ENCODE measurements at places on chromosomes 3 and 15. TPM values are rescaled to one million over a fixed set of nuclear protein-coding genes. Genes with fewer than 3 reads are reported as not detected.
A peak's percentile ranks its signal among the peaks of the same experiment; 100 is the strongest.

DNA sequence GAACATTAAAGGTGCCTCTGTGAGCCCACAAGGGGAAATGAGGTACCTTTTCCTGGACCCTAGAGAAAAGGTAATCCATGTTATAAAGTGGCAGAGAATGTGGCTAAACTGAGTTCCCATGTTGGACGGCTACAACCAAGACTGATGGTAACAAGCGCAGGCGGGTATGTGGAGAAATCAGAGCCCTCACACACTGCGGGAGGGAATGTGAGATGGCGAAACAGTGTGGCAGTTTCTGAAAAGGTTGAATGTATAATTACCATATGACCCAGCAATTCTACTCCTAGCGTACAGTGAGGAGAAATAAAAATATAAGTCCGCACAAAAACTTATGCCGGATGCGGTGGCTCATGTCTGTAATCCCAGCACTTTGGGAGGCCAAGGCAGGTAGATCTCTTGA, 24.1 kb upstream of the SHISA5 start:
- DNase-seq = no peak

GRCh38 chr3:56725175-56725574, 42.1 kb upstream of the TASOR start:
- DNase-seq = no peak

DNA sequence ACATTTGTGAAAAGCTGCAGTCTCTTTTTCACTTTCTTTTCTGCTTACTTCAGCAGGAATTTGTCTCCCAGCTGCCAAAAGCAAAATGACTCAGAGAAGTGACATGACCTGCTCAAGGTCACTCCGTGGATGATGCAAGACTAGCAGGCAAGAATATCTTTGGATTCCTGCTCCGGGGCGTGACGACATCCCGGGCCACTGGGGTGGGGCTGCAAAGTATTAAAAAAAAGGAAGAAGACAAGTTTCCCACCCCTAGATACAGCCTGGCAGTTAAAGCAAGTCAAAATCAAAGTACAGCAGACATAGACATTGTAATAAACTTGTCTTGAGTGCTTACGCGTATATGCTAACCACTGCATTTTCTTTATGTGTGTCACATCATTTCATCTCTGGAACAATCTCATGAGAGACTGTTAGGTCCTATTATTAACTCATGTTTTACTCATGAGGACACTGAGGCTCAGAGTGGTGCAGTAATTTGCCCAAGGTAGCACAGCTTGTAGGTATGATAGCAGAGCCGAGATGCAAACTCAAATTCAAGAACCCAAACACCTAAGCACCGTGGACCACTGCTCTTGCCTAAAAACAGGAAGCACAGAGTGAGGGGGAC, 485.2 kb upstream of the PROK2 start:
- no peak for DNase-seq

DNA sequence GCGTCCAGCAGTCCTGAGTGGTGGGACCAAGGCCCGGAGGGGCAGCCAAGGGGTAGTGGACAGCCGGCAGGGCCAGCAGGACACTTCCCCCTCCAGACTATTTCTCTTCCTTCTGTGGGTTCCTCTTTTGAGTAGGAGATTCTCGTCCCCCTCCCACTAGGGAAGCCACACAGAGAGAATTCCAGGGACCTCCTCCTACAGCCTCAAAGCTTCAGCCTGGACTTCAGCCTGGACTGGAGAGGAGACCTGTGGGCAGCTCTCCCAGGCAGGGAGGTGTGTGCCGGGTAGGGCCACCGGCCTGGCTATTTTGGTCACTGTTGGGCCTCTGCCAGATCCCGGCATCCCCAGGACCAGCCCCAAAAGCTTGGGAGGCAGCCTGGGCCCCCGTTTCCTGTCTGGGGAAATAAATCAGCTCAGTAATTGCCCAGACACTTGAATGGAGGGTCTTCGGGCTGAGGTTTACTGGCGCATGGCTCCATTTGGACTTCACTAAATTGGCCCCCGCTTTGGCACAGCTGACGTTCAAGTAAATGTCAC, 1.3 kb downstream of the SLC6A6 start:
- peak; percentile 40 for DNase-seq

DNA sequence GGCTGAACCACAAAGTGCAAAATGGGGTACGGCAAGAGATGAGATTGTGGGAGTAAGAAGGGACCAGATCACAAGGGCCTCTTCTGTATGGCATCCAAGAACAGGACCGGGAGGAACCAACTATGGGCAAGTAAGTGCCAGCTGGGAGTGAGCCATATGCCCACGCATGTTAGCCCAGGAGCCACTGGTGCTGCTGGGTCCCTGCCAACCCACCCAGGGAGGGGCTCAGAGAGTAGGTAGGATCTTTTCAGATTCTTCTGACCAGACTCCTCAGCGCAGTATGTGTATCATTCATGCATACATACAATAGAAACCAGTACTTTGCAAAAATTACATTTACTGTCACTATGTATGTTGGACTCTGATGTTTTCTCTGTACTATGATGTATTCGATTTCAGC, 54.0 kb downstream of the RAB11A start:
- DNase-seq = no peak

DNA sequence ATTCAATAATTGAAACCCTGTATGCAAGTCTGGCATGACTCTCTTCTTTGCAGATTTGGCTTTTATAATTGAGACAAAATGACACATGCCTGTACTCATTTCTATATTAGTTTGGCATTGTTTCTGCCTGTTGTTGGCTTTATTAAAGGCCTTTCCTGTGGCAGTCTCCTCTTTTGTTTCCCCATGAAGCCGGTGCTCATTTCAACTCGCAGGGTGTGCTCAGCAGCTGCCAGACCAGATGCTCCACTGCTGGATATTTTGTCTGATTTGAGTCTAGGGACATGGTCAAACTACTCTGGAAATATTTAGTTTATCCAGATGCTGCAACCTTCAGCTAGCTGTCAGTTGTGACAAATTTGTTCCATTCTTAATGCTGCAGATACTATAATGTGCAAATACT, 445.3 kb downstream of the NAALADL2 start:
- no peak for DNase-seq

DNA sequence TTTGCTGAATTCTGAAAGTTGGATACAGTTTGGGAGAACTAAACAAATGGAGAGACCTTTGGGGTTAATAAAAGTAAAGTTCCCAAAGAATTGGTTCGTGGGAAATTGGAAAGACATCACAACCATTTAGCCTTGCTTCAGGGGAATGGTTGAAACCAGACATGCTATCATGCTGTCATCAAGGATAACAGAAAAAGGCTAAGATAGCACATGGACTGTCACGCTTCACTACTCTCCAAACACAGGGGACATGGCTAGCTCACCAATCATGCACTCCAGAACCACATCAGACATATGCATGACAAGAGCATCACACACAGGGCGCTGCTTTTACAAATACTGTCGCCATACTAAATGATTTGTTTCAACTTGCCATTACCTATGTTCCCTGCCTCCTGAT, 671.7 kb upstream of the ROBO1 start:
- DNase-seq = peak; percentile 10

The KLHL6 gene
- 1.1 TPM for polyA plus RNA-seq

- DNase-seq = peak; percentile 36
Measured at GRCh38 chr15:84035399-84035766, 200.2 kb upstream of the GOLGA6L4 start.

GRCh38 chr3:129606636-129607390, at the start of gene PLXND1:
Gene PLXND1 (minus strand): TSS chr3:129606676. CDS start chr3:129606639, 37 bp downstream.
- DNase-seq = no peak

The NOX5 gene
- 1.5 TPM for polyA plus RNA-seq

The PRTG gene
- polyA plus RNA-seq = 15.8 TPM

- DNase-seq = no peak
Measured at GRCh38 chr15:101499863-101500713, 10.6 kb upstream of the PCSK6 start.

GRCh38 chr15:27353856-27354255, 382.9 kb downstream of the GABRG3 start:
- DNase-seq = no peak

The ZNF35 gene
- polyA plus RNA-seq = 14.0 TPM

DNA sequence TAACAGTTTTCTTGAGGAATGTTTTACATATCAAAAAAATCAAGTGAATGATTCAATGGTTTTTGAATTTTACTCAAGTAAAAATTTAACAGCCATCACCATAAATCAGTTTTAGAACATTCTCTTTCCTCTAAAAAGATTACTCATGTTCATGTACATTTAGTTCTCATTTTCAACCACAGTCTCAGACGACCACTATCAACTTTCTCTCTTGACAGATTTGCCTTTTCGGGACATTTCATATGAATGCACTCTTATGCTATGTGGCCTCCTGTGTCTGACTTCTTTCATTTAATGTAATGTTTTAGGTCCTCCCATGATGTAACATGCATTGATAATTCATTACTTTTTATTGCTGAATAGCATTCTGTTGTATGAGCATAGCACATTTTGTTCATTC, 309.3 kb upstream of the PLSCR5 start:
- no peak for DNase-seq

DNA sequence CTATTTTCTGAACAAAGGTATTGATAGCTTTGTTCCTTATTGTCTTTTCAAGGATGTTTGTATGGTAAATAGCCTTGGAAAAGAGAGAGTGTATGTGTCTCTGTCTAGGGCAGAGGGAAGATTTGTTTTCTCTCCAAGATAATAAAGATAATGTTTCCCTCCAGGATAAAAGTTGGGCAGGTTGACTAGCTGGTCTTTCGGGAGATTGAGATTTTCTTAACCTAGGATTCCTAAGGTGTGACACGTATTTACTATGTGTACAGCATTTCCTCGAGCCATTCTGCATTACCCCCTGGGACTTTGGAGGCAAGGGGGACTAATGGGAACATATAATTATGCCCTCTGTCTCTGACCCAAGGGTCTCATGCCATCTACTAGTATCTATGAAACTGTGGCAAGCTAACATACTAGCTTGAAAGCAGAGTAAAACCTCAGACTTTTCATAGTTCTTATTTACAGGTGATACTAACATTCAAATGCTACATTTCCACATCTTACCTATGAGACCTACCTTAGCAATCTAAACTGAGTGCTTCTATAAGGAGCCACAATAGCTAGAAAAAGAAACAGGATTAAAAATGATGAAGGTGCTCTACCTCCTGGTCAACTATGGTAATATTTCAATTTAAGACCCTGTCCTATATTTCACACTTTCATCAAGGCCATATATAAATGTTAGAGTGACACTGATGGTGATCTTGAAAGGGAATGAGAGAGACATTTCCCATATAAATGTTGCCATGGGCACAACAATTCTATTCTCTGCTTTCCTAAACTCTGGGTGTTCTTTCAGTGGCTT, 252.9 kb upstream of the CBLB start:
- DNase-seq = no peak

DNA sequence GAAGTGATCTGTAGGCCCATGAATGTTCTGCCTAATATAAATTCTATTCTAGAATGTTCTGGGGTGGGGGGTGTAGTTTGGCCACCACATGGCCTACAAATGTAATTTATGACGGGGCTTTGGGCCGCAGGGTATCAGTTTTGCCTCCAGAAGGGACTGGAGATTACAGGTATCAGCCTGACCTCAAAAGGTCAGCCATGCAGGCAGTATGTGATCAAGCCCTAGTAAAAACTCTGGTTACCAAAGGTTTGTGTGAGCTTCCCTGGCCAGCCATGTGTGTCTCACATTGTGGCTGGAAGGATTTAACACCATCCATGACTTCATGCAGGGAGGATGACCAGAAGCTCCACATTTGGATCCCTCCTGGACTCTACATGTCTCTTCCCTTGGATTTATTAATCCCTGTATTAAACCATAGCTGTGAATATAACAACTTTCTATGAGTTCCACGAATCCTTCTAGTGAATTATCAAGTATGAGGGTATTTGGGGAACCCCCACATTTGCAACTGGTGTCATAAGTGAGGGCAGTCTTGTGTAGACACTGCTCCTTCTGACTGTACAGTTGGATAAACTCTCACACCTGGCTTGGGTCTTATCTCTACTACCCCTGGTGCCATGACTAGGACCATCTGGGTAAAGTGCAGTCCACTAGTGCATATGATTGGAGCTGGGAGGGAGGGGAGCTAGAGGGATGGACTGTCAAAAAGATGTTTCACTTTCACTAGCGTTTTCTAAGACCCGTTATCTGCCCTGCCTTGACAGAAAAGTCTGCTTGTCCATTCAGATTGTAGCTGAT, 50.0 kb upstream of the RFX7 start:
- no peak for DNase-seq

The AP3B2 gene
- polyA plus RNA-seq = 4.8 TPM

DNA sequence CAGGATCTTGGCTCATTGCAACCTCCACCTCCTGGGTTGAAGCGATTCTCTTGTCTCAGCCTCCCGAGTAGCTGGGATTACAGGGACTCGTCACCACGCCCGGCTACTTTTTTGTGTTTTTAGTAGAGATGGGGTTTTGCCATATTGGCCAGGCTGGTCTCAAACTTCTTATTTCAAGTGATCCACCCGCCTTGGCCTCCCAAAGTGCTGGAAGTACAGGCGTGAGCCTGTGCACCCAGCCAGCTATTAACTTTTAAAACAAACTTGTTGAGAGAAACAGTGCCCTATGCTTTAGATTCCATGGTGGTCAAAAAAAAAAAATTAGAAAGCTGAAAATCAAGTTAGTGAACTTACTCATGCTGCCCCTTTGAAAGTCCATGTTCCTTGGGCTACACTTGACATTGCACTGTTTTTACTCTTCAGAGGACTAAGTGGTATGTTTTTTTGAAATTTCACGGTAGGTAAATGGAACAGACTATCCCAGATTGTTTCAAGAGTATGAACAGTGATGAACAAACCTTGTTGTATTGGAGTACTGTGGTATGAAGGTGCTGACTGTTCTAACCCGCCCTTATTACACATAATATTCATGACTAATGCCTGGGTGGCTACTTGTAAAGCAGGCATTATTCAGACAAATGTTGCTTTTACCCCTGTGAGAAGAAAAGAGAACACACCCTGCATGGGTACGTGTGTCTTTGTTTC, 206.9 kb downstream of the KLHL25 start:
- DNase-seq = no peak

The PIF1 gene
- polyA plus RNA-seq = 17.9 TPM

- DNase-seq = no peak
Measured at GRCh38 chr3:80355144-80355543, 587.3 kb upstream of the ROBO1 start.

DNA sequence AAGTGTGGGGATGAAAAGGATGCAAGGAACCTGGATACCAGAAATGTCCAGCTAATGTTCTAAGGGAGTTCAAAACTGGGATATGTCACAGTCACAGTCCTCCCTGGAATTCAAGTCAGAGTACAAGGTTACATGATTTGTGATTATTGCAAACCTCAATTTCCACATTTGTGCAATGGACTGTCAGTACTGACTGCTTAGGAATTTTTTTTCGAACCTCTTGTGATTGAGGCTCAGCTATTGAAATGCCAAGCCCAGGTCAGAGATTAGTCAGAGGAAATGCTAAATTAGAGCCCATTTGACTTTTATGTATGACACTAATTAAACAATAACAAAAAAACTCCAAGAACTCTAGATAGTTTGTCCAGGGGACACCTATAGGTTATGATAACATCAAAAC, 210.2 kb downstream of the THSD4 start:
- no peak for DNase-seq

DNA sequence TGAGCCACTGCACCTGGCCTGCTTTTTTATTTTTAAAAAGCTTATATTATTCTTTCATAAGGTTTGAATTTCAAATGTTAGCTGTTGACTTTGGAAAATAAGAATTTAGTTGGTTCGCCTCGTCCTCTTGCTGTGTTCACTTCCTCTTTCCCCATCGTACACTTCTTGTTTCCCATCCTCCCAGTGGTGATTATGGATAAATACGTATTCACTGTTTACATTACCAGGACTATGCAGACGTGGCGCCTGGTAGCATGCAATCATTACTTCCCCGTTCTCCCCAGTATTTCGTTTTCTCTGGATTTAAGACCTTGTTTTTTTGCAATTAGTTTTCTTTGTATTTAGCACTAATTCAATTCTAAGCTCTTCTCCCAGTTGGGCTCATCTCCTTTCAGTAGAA, 70.1 kb downstream of the LMLN start:
- no peak for DNase-seq

Data from left kidney (tissue), 8 donors.